ENCODE measurements at places on chromosomes 5 and 9. TPM values are rescaled to one million over a fixed set of nuclear protein-coding genes. Genes with fewer than 3 reads are reported as not detected.

GRCh38 chr5:67248703-67249589 is 52.3 kb upstream of the CD180 start:
- DNase-seq = no peak

DNA sequence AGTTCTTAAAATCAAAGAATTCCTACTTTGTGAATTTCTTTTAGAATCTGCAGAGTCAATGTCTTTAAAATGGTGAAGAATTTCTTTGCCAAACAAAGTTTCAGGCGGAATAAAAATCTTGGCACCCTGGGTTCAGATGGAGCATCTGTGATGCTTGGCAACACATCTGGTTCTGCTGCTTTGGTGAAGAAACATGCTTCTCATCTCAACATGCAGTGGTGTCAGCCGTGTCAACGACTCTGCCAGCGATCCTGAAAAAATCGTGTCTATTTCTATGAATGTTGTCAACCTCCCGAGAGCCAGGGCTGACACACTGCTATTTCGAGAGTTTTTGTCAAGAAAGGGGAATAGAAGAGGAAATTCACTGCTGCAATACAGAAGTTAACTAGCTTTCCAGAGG is 151.5 kb downstream of the SLF1 start:
- DNase-seq = no peak

GRCh38 chr5:100840789-100841188 is 62.3 kb downstream of the ST8SIA4 start:
- no peak for DNase-seq

- no peak for DNase-seq
Measured at GRCh38 chr9:13557746-13558145, 278.3 kb upstream of the MPDZ start.

- peak; percentile 67 for DNase-seq
Measured at GRCh38 chr5:149060325-149060724, 2.5 kb downstream of the SH3TC2 start.

DNA sequence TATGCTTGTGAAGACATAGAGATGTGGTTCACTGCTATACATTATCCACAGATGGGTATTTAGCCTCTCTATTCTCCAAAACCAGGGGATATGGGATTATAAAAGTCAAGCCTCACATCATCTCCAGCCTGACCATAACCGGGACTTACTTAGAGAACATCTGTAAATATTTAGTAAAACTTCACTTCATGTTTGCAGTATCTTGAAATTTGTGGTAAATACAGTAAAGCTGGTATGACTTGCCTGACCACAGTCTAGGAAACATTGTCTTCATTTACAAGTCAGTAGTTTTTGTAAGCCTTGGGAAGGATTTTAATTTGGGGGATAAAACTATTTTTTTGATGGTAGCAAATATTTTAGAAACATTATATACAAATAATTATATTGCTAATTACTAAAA is 64.2 kb downstream of the MAST4 start:
- no peak for DNase-seq

- no peak for DNase-seq
Measured at GRCh38 chr5:8943301-8943700, 602.6 kb downstream of the SEMA5A start.

DNA sequence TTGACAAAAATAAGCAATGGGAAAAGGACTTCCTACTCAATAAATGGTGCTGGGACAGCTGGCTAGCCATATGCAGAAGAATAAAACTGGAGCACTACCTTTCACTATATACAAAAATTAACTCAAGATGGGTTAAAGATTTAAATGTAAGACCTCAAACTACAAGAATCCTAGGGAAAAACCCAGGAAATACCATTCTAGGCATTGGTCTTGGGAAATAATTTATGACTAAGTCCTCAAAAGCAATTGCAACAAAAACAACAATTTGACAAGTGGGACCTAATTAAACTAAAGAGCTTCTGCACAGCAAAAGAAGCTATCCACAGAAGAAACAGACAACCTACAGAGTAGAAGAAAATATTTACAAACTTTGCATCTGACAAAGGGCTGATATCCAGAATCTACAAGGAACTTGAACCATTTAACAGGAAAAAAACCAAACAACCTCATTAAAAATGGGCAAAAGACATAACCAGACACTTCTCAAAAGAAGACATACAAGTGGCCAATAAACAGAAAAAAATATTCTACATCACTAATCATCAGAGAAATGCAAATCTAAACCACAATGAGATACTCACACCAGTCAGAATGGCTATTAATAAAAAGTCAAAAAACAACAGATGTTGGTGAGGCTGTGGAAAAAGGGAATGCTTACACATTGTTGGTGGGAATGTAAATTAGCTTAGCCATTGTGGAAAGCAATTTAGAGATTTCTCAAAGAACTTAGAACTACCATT is 75.2 kb upstream of the CPEB4 start:
- no peak for DNase-seq

DNA sequence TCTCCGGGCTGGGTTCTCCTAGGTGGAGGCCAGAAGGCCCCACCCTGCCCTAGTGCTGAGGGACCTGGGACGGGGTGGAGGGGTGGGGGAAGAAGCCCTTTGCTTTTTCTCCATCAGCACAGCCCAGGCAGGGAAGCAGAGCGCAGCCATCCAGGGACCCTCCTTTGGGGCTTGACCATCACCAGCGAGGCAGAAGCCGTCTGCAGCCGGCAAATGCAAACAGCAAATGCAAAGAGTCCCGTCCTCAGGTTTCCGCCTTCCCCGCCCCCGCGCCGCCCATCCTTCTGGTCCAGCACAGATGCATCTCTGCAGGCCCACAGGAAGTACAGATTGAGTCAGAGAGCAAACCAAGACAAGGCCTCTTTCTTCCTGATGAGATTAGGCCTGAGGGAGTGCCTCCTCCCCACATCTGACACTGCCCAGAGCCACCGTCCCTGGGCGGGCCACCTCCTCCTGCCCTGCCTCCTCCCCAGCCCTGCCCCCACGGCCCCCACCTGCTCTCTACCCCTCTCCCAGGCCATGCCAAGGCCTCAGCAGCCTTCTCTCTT is 23.4 kb downstream of the CORO2A start:
- peak; percentile 80 for DNase-seq

- no peak for DNase-seq
Measured at GRCh38 chr5:55254802-55255201, 21.4 kb upstream of the CCNO start.

Gene LCN1
- not detected for total RNA-seq

Gene ADAMTSL2
- 1.4 TPM for total RNA-seq

Gene BICD2
- total RNA-seq = 41.3 TPM

Gene DAPK1
- 96.4 TPM for total RNA-seq

Gene CEL
- 9.1 TPM for total RNA-seq

Gene TMEM203
- total RNA-seq = 29.4 TPM

Gene PHYHD1
- total RNA-seq = 4.4 TPM

Gene DDX46
- 27.0 TPM for total RNA-seq

Gene ADAMTSL1
- total RNA-seq = 26.4 TPM

Gene PCDHA7
- not detected for total RNA-seq

Gene PPP3R2
- total RNA-seq = not detected

Gene TLR4
- 18.2 TPM for total RNA-seq

Gene RANBP3L
- total RNA-seq = not detected

Gene PAEP
- total RNA-seq = not detected
